Fibroblast of upper back skin (primary cell): ENCODE measurements at places on chromosomes 2 and 18.

DNA sequence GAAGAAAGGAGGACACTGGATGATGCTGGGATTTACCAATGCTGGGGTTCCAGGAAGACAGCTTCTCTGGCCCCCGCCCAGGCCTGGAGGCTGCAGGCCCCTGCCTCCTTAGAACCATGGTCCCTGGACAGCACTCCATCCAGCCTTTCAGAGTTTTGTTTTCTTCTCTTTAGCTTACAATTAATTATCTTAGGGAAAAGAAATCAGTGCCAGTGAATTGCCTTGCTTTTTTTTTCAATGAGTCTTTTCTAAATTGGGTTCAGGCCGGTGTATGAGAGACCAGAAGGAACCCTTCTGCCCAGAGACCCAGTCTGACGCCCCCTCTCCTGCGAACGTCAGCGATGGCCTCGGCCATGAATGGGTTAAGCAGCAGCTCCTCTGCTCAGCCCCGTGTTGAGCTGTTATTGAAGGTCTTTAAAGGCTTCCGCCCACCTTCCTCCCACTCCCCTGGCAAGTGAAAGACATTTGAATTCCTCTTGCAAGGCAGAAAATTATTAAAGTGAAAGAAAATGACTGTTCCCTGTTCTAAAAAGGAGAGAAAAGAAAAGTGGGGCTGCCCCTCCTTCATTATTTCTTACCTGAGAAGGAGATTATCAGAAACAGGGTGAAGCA lies 65.7 kb upstream of the CHMP1B start:
- DNase-seq, result no peak

GRCh38 chr18:48868468-48869466 lies 82.0 kb downstream of the SMAD7 start:
- no peak for DNase-seq

GRCh38 chr2:39550701-39551285 lies 113.7 kb upstream of the MAP4K3 start:
- DNase-seq, result no peak

DNA sequence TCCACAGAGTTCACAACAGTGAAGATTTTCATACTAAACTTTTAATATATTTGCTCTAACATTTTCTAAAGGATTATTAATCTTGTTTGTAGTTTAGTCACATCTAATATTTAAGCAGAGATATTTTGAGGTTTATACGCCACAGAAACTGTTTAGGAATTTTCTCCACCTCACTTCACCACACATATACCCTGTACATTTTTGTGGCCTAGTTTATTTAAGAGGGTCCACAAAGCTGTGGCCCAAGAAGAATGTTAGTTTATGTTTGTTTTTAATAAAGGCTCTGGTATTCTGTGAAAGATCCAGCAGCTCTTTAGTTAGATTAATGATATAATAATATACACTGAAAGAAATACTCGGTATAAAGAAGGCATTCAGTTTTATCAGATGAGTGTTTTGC lies 132.7 kb upstream of the TTC27 start:
- peak; percentile 43 for DNase-seq

GRCh38 chr2:69914950-69915945 lies at the start of gene MXD1:
MXD1 (plus strand) TSS chr2:69915109; CDS start chr2:69915331, 222 bp downstream.
- DNase-seq, result peak; percentile 2

DNA sequence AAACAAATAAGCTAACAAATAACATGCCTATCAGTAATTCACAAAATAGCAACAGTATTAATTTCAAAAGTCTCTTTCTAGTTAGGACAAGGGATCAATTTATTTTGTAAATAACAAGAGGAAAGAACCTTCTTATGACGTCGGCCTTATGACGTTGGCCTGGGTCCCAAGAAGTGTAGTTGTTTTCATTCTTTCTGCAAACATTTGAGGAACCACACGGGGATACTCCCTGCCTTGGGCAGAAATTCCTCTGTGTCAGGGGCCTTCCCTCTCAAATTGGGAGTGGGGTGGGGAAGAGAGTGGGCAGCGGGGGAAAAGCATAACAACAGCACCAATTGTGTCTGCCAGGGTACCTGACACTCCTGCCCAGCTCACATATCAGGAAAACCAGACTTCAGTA lies 1.3 kb downstream of the CCDC68 start:
- no peak for DNase-seq

GRCh38 chr2:212037062-212037461 lies 501.5 kb downstream of the ERBB4 start:
- DNase-seq, result no peak

GRCh38 chr2:180970016-180970415 lies 10.4 kb upstream of the UBE2E3 start:
- no peak for DNase-seq

GRCh38 chr2:48578313-48578712 lies 39.3 kb upstream of the GTF2A1L start:
- DNase-seq, result no peak

- DNase-seq, result peak; percentile 42
Measured at GRCh38 chr2:173568054-173568453, 213.4 kb downstream of the CDCA7 start.

DNA sequence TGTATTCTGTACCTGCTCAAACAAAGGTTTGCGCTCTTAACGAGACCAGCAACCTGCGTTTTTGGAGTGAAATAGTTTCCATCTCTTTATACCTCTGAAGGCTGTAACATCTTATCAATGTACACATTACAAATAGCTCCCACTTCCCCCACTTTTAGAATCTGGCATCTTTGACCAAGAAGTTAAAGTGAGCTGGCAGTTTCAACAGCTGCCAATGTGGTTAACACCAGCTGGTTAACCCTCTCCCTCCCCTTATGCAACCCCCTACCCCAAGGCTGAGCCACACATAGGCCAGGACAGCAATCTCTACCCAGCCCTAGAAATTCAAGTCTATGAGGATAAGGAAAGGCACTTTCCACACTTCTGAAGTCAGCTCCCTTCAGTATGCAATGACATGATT lies 2.2 kb upstream of the SERTAD2 start:
- no peak for DNase-seq

- DNase-seq, result peak; percentile 9
Measured at GRCh38 chr2:179817181-179817841, 44.1 kb downstream of the ZNF385B start.

DNA sequence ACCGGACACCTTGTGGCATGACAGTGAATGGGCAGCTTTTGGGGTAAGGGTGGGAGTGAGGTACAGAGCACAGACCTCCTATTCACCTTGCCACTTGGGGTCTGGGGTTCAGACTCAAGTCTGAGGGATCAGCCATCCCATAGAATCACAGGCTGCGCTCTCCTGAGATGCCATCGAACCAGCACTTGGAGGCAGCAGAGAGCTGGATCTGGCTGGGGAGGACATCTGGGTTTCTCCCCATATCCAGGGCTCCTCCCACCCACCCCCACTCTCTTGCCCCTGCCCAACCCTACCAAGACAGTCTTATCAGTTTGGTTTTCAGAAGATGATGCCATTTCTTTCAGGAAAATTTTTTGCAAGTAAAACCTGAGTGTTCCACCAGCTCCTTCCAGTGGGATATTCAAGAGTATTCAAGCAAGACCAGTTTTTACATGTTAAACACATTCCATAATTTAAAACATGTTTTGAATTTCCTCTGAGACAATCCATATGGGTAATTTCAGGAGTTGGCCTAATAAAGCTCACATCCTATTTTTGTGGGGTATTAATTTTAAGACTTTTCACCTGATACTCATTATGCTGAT lies 29.2 kb upstream of the TEX44 start:
- DNase-seq, result peak; percentile 43

DNA sequence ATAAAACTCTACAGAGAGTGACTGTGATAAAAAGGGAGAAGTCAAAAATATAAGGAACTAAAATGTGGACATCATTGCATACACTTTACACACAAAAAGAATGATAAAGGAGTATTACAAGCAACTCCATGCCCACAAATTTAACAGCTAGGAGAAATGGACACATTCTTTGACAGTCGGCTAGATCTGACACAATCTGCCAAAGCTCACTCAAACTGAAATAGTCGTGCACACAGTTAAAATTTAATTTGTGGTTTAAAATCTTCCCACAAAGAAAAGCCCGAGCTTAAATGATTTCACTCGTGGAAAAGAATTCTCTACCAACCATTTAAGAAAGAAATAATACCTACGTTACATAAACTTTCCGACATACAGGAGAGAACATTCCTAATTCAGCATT lies 132.4 kb downstream of the ZAP70 start:
- no peak for DNase-seq

DNA sequence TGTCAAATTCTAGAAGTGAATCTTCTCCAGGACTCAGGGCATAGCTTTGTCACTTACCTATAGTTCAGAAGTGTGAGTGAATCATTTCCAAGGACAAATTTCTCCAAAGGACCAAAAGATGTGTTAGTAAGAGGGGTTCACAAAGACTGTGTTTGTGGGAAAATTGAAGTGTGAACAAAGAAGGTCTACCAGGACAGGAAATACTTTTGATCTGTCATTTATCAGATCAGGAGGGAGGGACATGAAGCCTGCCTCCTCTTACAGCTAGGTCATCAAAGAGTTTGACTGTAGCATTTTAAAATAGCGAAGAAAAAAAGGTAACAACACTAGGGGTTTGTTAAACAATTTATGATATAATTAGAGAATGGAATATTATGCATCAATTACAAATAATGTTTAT lies 2.0 kb upstream of the CD28 start:
- no peak for DNase-seq

GRCh38 chr2:85826990-85827878 lies 61.6 kb downstream of the ST3GAL5 start:
- peak; percentile 70 for DNase-seq

GRCh38 chr2:21821672-21822227 lies 698.0 kb downstream of the TDRD15 start:
- DNase-seq, result peak; percentile 21

GRCh38 chr18:72161691-72162090 lies 382.5 kb downstream of the CBLN2 start:
- DNase-seq, result peak; percentile 50

GRCh38 chr2:201363857-201364560 lies 6.9 kb upstream of the FLACC1 start:
- DNase-seq, result peak; percentile 55

DNA sequence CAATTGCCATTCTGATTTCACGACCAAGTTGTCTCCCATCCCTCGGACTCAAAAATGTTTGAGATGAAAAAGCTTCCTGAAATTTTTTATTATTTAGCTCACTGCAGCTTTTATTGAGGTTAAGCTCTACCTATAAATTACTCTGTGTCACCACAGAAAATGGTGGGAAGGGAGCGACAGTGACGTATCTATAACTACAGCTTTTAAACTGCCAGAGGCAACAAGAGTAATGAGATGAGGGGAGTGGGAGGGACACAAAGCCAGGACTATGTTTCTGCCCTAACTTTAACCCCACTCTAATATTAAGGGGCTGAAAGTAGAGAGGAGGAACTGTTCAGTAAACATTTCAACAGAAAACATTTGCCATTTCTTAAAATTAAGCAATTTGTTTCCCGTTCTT lies 37.4 kb downstream of the SMAD2 start:
- no peak for DNase-seq

DNA sequence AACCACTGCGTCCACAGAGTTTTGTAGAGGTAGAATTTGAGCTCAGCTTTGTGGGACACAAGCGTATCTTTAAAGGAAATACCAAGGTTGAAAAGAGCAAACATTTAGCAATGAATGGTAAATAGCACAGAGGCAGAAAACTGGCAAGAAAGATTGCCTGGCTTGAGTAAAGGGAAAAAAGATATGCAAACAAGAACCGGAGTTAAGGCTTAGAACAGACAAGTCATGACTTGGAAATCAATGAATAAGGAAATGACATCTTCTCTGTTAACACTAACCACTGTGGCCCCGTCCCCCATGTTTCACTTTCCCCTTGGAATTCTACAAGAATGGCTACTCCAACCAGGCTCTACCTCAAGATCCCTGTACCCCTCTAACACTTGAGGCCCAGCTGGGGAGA lies 3.8 kb downstream of the STAM2 start:
- no peak for DNase-seq

DNA sequence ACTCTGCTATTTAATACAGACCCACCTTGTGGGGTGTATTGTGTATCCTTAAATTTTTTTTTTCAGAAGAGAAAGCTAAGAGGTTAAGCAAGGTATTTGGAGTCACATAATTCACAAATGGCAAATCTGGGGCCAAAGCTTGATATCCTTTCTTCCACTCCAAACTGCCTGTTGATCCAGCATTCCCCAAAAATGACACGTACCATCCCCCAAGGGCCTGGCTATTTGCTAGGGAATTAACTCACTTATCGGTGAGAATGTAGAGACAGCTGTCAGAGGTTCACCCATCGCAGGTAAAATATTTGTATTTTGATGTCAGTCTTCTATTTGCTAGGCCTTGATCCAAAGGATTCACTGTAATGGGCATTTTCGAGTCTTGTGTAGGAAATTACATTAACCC lies 103.6 kb upstream of the FZD7 start:
- DNase-seq, result no peak

DNA sequence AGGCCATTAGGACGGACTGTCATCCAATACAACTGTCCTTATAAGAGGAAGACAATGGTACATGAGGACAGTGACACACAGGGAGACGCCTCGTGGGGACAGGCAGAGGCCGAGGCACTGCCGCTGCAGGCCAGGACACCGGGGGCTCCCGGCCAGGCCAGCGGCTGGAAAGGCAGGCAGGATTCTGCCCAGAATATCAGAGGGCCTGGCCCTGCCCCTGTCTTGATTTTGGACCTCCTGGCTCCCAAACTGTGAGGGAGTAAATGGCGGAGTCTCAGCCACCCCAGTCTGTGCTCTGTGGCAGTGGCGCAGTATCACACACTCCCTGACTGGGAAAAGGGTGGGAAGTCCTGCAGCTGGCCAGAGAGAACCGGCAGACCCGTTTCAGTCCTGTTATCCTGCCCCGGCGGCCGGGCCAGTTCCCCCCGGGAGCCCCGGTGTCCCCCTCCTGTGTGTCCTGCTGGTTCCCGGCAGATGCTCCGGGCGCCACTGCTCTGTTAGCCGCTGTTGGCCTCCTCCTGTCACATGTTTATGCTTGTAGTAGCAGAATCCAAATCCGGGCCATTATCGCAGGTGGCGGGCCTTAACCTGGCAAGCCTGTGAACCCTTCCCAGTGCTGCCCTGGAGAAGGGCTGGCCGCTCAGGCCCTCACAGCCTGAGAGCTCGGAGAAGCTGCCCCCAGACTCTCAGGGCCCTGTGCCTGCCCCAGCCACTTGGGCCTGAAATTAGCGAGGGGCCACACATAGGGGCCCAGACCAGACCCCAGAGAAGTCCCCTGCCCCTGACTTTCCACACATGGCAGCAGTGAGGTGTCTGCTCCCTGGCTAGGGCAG lies 31.4 kb upstream of the TAF1B start:
- DNase-seq, result no peak

DNA sequence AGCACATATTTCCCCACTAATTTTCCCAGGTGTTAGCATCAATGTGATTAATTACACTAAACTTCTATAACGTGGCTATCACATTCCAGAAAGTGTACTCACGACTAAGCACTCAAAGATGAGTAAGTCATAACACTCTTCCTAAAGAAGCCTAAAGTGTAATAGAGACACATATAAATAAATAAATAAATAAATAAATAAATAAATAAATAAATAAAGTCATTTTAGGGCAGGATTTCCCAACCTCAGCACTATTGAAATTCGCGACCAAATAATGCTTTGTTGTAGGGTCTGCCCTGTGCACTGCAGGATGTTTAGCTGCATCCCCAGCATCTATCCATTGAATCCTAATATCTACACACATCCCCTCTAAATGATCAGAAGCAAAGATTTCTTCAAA lies 390.9 kb downstream of the CDH7 start:
- no peak for DNase-seq

- no peak for DNase-seq
Measured at GRCh38 chr2:10078704-10079265, 1.4 kb downstream of the CYS1 start.
